SW 1271 (cell line): ENCODE measurements at places on chromosomes 3 and 15.
A peak's percentile ranks its signal among the peaks of the same experiment; 100 is the strongest.

DNA sequence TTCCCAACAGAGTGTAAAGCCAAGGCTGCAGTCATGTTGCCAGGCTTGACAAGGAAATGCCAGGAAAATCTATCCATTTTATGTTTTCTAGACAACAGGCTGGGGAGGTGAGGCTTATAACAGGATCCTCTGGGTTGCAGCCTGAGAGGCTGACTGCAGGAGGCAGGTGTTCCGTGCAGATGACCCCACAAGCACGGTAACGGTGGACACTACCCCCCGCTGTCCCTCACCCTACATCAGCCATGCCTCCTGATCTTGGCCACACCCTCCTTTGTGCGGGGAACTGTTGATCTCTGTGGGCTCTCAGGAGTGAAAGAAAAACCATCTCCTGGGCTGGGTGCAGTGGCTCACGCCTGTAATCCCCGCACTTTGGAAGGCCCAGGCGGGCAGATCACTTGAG, 68.0 kb upstream of the ADPGK start:
- no peak for DNase-seq

GRCh38 chr3:71447803-71448202, 135.7 kb downstream of the FOXP1 start:
- DNase-seq: no peak

DNA sequence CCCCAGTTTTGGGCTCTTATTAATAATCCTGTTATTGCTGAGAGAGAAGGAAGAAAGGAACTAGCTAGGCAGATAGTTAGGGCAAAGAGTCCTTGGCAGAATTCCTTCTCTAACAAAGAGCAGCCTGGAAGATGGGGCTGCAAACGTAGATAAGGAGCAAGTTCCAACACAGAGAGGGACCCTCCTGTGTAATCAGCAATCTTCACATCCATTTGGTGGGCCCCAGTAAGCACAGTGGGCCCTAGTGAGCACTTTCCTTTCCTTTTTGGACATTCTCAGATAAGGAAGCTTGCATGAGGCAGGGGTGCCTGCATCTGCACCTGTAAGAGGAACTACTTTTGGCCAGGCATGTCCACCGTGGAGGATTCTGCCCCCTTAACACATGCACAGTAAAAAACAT, 119.6 kb upstream of the SGO1 start:
- DNase-seq: no peak

GRCh38 chr15:57329582-57330367, 46.5 kb upstream of the CGNL1 start:
- DNase-seq: no peak

GRCh38 chr15:48064421-48064820, 56.4 kb upstream of the SLC24A5 start:
- no peak for DNase-seq

DNA sequence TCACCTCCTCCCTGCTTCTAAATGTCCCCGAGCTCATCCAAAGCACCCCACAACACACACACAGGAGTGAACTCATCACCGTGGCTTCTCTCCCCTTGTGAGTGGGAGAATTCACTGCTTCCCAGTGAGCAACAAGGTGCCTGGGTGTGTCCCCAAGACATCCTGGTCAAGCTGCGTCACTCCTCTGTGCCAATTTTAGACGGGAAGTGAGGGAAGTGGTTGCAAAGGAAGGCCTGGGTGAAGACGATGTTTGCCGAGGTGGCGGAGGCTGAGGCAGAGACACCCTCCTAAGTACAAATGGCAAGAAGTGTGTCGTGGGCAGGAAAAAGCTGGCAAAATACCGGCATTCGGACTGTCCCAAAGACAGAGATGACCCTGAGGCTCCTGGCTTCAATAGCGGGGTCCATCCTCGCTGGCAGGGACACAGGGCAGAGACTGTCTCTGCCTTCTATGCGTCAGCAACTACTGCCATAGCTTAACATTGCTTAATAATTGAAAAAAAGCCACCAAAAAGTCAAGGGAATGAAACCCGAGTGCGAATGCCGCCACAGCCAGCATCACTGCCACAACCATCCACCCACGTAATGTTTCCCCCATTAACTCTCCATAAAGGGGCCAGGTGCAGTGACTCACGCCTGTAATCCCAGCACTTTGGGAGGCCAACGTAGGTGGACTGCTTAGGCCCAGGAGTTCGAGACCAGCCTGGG, 72.8 kb downstream of the VGLL4 start:
- peak; percentile 56 for DNase-seq

GRCh38 chr3:53571264-53571663, 76.9 kb downstream of the CACNA1D start:
- DNase-seq: no peak

DNA sequence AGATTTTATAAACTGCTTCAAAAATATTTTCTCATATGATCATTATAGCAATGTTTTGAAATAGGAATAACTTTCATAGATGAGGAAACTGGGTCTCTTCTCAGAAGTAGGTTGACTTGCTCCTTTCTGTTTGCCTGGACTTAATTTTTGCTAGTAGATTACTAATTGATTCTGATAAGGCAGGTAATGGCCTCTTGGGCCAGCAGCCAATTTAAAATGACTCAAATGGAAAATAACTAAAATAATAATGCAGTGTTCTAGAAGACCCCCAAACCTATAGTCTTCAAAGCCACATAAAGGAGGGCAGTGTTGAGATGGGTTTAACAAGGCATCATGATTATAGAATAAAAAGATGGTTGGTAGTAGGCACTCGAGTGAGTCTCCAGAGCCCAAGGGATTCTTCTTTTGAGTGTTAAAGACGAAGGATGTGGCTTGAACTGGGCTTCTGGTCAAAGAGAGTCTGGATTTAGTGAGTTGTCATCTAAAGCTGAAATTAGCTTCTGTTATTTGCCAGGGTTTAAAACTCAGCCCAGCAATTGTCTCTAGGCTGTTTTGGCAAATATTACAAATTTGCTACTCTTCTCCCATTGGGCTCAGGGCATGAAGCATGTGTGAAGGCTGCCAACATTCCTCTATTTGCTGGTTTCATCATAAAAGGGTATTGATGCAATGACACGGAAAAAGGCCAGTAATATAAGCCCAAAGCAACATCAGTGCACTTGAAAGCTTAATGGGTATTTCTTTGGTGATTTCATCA, 297.1 kb upstream of the MEIS2 start:
- DNase-seq: no peak

DNA sequence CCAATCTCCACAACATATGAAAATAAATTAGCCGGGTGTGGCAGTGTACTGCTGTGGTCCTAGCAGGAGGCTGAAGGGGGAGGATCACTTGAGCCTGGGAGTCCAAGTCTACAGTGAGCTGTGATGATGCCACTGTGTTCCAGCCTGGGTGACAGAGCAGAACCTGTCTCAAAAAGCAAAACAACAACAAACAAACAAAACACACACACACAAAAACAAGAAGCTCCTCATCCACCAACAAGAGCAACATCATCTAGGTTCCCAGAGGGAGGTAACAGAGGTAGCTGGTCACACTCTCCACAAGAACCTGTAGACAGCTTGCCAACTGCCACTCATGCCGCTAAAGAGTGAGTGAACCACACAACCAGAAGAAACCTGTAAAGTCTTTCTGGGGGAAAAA, 34.8 kb downstream of the PTPN9 start:
- DNase-seq: no peak

- no peak for DNase-seq
Observed at GRCh38 chr15:45866616-45867015, 231.8 kb downstream of the SQOR start.

DNA sequence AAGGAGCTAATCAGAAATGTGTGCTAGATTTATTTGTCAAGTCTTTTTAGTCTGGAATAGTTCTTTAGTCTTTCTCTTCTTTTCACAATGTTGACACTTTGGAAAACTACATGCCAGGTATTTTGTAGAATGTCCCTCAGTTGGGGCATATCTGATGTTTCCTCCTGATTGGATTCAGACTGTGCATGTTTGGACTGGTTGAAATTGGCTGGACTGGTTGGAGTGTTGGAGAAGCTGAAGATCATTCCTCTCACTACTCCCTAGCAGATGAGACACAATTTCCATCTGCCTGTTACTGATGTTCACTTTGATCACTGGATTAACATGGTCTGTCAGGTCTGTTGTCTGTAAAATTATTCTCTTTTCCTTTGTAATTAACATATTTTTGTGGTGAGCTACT, 3.7 kb downstream of the NME9 start:
- no peak for DNase-seq

DNA sequence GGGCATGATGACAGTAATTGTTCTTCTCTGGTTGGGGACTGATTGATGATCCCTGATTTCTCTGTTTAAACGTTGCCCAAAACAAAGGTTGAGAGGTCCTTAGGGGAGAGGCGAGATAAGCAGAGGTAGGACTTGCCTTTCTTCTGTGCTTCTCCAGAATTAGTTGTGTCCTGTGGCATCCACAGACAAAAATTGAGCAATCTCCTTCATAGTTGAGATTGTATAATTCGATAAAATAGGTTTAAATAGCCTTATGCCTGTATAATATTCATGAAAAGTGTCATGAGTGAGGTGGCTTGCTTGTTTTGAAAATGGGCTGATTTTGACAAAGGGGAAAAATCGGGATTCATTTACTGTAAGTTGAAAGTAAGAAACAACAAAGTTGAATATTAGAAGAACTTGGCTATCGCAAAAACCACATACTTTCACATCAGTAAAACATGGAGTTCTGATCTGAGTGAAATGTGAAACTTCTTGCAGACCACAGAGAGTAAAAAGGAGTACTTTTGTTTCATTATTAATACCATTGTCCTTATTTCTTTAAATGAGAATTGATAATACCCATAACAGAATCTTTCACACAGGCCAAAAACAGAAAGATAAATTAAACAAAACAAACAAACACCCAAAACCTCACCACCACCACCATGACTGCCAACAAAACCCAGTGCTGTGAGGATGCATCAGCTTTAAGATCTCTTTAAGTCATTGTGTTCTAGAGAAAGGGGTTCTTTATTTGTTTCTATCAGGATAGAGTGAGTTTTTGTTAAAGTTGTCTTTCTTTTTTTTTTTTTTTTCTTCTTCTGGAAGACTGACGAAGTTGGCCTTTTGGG, 155.7 kb downstream of the LPP start:
- DNase-seq: no peak

- no peak for DNase-seq
Observed at GRCh38 chr3:95289295-95289694, 1226.4 kb downstream of the NSUN3 start.

GRCh38 chr3:2713923-2714322, 396.3 kb downstream of the IL5RA start:
- no peak for DNase-seq

GRCh38 chr15:77538027-77538451, 94.7 kb downstream of the LINGO1 start:
- DNase-seq: no peak

GRCh38 chr15:63587527-63587926, 9.7 kb upstream of the FBXL22 start:
- no peak for DNase-seq

GRCh38 chr3:29926378-29926777, 645.5 kb downstream of the RBMS3 start:
- no peak for DNase-seq

GRCh38 chr3:145942052-145942451, 218.9 kb downstream of the PLOD2 start:
- DNase-seq: no peak

GRCh38 chr3:153209596-153209995, 47.6 kb downstream of the RAP2B start:
- peak; percentile 64 for DNase-seq

DNA sequence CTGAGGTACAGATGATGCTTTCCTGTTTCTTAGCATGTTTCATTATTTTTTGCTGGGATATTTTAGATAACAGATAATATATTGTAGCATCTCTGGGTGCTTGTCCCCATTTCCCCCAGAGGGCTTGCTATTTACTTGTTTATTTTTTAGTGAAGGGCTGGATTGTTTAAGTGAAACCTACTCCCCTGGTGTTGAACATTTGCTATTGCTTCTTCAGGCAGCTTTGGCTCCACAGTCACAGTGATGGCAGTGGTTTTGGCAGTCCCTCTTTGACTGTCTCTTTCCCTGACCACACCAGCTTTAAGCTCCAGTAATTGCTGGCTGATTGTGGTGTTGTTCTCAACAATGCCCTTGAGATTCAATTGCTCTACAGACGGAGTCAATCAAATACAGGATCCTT, 128.9 kb downstream of the KLF13 start:
- DNase-seq: no peak

- DNase-seq: no peak
Observed at GRCh38 chr15:69609176-69609575, 156.6 kb downstream of the RPLP1 start.

- DNase-seq: no peak
Observed at GRCh38 chr3:185153861-185154629, 1.2 kb upstream of the C3orf70 start.

DNA sequence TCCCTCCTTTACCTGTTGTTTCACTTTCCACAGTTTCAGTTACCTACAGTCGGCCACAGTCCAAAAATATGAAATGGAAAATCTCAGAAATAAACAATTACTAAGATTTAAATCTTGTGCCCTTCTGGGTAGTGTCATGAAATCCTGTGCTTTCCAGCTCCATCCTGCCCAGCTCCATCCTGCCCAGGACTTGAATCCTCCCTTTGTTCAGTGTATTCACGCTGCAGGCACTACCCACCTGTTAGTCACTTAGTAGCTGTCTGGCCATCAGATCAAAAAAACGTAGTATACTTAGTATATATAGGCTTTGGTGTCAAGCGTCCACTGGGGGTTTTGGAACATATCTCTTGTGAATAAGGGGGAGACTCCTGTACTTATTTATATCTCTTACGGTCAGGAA, 329.0 kb upstream of the SEMA6D start:
- no peak for DNase-seq

DNA sequence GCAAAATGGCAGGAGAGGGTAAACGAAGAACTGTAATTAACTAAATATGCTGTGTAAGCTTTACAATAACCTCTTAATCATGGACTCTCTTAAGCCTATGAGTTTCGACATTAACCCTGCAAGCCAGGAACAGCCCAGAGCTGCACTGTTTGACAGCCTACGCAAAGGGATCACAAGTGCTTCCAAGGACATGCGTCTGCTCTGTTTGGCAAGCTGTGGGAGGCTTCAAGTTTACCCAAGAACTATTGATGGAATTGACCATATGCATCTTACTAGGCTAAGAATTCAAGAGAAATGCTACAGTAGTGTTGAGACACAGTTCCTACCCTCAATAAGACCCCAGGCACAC, 66.0 kb downstream of the PDZRN3 start:
- DNase-seq: no peak

- no peak for DNase-seq
Observed at GRCh38 chr3:130906374-130906995, 12.6 kb downstream of the ATP2C1 start.

DNA sequence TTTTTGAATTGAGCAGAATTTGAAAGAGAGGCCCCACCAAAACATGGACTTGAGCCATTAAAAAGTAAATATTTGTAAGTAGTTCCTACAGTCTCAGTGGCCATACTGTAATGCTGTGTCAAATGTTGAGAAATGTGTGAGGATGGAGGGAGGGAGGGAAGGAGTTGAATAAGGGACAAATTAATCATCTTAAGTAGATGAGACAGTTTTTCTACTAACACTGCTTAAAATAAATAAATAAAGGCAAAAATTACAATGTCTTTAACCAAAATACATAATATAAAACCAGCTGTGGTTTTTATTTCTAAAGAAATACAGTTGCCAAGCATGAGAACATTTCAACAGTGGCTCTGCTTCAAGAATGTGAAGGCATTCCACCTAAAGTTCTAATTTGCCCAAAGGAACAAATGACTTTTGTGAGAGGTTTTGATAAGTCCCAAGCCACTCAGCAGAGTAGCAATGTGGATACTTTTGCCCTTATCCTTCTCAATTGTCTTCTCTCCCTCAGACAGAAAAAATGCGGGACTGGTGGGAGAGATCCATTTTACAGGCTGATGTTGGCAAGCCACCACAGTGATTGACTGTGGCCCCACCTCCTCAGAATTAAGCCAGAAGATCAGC, 427.0 kb upstream of the RARB start:
- no peak for DNase-seq
